ENCODE measurements at places on chromosomes 4 and X.

DNA sequence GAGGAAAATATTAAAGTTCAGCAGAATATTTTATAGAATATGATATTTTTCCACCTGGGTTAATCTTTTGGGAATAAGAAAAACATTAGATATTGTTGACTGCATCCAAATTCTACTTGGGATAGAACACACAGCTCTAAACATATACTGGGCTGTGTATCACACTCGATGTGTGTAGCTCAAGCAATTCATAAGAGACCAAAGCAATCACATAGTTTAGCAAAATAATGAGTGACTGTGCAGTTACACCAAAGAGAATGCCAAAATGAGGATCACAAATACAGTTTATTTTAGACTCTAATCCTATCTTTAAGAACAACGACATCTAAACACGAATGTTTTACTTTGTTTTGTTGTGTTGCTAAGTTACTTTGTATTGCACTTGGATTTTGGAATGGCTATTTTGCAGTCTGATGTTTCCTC is 101.2 kb downstream of the CBR4 start:
- DNase-seq, result no peak

DNA sequence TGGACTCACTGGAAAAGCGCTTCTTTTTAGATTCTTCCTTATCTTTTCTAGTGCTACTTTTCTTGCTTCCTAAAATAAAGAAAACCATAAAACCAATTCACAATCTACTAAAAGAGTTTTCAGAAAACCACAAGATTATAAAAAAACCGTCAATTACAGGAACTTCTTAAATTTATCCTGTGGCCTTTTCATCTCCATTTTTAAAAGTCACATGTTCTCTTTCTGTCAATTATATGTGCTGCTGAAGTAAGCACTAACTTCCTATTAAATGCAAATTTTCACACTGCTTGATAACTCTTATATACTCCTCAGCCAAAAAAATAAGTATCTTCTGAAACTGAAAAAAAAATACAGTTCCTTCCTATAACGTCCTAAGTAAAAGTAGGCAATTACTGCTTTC is 32.8 kb downstream of the CENPC start:
- DNase-seq, result no peak

DNA sequence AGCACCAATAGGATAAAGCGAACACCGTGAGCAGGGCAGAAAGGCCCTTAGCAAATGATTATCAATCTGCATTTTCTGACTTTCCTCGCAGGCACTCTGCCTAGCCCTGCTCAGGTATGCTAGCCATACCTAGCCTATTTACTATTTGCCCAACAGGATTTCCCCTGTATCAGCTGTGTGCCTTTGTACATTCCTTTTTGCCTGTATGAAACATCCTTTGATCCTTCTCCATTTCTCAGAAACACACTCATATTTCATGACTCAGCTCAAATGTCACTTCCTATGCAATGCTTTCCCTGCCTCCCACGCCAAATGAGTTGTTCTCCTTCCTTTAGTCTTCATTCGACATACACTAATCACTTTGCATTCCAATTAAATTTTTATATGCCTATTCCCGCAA is 37.2 kb downstream of the PCDH7 start:
- DNase-seq, result no peak

DNA sequence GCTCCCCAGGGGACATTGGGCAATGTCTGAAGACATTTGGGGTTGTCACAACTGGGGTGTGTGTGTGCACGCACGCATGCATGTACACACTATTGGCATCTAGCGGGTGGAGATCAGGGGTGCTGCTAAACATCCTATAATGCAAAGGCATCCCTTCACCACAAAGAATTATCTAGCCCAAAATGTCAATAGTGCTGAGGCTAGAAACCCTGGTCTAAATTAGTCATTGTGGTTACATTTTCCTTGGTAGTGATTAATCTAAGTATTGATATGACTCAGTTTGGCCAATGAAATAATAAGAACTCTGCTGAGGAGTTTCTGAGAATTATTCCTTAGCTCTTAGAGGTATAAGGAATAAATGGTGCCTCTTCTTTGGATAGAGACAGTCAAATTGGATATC is 200.2 kb downstream of the CLCN4 start:
- no peak for DNase-seq

DNA sequence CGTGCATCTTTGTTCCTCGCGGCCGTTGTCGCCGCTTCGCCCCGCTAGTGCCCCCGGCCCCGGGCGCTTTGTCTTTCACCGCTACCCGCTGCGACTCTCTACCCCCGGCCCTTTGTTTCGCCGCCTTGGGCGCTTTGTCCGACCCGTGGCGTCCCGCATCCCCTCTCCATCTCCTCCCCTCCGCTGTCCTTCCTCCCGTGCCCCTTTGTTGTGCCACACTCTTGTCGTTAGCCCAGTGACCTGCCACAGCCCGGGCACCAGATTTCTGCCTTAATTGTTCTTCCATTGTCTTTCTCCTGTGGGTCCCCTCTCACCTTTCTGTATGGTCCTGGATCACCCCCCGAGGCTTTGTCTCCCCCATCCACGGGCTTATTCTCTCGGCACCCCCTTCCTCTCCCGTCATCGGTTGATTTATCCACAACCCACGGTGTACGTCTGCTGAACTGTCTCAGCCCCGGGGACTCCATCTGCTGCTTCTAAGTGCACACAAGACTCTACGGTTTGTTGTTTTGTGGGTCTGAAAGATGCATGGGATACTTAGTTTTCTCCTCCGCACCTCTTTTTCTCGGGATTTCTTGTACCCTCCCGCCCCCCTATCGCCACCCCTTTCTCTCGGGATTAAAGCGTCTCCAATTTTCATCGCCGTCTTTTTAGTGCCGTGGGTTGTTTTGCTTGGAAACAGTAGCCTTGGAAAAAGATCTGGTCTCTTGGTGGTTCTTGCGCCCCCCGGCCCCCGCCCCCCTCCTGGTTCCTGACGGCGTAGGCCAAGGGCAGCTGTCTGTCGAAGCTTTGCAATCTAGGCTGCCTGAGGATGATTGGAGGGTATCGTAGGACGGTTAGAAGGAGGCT is 783 bp downstream of the RBPJ start:
- DNase-seq, result no peak

DNA sequence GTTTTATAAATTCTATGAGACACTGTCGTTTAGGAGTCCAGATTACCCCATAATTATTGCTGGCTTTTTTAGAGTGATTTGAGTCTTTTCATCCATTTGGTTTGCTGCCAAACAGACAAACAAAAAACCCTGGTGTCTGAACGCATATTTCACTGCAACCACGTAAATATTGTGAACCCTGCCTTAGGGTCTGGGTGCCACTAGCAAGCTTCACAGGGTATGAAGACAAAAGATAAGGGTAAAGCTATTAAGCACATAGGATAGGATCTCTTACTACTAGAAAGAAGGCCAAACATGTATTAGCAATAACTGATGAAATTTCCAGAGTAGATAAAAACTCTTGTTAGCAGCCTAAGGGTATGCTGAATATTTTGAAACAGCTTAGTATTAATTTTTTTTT is 143.3 kb downstream of the BANK1 start:
- DNase-seq, result no peak

DNA sequence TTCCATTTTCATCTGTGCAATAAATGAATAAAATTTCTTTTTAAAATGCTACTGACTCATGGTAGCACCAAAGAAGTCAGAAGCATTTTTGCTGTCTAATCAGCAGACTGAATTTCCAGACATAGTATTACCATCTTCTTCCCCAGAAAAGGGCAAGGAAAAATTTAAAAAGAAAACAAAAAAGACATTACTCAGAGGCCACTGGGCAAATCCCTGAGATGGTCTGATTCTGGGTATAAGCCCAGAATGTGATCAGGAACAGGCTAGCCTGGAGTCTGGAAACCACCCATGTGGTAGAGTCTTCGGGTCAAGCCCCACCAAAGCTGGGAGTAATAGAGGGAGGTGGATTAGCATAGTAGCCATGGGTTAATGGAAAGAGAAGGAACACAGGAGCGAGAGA is 342.8 kb downstream of the FBXW7 start:
- DNase-seq, result no peak

DNA sequence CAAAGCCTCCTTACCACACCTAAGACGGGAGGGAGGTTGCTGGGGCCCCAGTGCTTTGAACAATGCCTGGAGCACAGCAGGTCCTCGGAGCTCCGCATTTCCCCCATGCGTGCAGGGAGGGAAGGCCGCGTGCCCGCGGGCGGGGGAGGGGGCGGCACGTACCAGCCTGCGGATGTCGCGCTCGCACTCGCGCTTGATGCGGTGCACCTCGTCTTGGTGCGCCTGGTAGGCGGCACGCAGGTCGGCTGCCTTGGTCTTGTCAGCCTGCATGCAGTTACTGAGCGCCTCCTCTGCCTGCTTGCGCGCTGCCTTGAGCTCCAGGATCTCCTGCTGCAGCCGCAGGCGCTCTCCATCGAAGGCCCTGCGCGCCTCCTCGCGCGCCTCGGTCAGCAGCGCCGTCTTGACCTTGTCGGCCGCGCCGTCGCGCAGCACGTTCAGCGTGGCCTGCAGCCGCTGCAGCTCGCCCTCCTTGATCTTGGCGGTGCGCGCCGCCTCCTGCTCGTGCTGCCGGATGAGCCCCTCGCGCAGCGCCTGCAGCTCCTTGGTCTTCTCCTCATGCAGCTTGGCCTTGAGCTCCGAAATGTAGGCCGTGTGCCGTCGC is 87.2 kb upstream of the C4orf50 start:
- DNase-seq, result no peak

Measured in iPS DF 19.7 (cell line).